ENCODE measurements at places on chromosomes 12 and 14.

DNA sequence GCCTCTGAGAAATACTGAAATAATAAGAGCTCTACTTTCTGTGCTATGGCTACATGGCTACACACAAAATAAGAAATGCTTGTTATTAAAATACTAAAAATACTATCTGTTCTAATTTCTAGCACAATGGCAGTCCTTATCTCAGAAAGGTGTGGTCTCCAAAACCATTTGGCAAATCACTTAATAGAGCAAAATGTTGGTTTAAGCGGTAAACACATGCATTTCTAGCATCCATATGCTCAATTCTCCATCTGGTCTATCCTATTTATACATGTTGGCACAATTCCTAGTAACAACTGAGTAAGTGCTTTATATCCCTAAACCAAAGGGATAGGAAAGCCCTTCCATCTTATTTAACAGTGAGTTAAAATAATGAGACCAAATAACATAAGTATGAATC, 107.0 kb downstream of the PAPLN start:
- DNase-seq, result no peak

DNA sequence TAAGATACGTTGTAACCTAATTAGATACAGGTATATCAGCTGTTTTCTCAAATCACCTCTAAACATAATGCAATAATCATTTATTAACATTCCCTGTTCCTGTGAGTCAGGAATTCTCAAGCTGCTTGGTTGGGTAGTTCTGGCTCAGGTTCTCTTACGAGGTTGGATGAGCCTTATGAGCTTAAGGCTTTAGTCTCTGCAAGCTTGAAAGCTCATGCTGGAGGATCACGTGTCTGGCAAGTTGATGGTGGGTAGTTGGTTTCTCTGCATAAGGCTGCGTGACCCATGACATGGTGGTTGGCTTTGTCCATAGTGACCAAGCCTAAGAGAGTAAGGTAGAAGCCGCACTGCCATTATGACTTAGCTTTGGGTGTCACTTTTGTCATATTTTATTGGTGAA, 62.0 kb downstream of the PLEKHA5 start:
- DNase-seq, result no peak

DNA sequence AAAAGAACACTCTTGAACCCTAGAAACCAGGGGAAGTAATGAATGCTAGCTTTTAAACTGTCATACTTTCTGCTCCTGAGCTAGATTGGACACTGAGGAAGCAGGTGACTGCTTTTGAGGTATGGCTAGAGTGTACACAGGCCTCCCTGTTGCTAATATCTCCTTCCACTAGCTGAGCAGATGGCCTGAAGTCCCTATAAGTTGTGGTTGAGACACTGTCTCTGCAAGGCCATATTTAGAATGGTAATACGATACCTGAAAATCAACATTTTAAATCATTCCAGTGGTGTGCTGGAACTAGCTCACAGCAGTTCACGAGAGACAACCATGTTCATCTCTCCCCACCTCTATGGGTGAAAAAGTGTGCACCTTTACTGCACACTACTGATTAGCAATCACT, 46.4 kb upstream of the BMP4 start:
- DNase-seq, result no peak

DNA sequence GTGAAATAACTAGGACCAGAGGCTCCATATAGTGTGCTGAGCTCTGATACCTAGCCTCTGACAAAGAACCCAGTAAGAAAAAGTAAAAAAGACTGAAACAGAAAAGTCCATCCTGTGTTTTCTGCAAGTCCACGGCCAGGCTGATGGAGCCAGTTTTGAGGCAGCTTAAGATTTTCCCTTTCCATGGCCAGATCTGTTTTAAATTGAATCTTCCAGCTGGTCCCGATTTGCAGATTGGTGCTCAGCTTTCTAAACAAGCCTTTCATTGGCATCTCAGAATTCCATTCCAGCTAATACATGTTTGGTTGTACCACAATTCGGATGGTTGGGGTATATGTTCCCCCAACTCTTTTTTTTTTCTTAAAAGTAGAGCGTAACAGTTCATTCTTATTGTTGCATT, 152.0 kb downstream of the DACT1 start:
- no peak for DNase-seq

DNA sequence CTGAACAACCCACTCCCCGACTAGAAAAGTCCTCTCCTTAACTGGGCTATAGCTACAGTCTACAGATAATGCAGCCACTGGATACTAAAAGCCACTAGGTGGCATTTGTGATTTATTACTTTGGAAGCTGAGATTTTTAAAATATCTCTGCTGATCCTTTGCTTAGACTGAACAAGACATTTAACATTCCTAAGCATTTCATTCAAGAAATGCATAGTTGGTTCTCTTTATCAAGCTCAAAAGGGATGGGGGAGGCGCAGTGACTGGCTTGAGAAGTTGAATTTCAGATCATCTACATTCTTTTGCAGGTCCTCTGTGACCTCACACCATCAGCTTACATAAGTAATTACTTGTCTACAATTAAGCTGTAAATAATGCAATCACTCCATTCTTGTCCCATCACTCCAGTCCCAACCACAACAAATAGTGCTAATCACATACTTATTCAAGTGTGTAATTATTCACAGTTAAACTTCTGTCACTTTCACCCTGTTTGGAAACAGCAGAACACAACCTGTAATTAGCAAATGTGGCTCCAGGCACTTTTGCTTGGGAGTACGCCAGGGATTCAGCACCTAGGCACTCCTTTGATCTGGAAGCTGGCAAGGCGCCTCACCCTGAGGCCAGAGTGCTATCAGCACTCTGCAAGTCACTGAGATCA, 203.6 kb downstream of the NOVA1 start:
- no peak for DNase-seq

DNA sequence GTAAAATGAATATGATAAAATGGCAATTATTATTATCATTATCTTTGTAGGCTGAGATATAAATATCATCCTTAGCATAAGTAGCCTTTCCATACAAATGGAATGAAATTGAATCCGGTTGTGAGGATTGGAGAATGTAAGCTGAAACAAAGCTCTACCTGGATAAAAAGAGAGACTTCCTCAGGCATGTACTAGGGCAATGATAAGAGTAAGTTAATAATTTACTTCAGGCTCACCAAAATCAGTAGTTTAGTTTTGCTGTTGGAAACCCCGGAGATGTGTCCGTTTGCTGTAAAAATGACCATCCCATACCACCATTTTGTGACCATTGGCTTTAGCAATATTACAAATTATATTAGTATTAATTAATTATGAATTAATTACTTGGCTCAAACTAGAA, 96.3 kb downstream of the C12orf75 start:
- no peak for DNase-seq

GRCh38 chr12:12562016-12562483, 613 bp downstream of the DUSP16 start:
- no peak for DNase-seq

DNA sequence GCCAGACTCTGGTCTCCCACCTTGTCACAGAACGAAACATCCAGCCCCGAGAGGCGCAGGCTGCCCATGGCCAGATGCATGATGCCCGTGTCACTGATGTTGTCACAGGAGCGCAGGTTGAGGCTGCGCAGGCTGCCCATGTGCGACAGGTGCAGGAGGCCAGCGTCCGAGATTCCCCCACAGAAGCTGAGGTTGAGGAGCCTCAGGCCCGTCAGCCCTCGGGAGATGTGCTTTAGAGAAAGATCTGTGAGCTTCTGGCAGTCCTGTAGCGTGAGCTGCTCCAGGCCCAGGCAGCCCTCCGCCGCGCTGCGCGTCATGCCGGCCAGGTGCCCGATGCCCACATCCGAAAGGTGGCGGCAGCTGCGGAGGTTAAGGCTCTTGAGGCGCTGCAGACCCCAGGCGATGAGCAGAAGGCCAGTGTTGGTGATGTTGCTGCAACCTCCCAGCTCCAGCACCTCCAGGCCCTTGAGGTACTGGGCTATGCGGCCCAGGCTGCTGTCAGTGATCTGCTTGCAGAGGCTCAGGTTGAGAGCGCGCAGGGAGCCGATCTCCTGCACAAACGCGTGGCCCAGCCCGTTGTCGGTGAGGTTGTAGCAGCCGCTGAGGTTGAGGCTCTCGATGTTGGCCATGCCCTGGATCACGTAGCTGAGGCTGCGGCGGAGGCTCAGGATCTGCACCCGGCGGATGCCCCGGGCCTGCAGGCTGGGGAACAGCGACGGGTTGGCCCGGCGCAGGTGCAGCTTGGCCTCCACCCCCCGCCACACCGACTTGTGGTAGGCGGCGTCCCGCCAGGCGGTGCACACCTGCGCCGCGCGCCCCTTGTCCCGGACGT, 991 bp downstream of the FBXL14 start:
- DNase-seq, result peak; percentile 75

GRCh38 chr12:55043542-55043941, 23.8 kb downstream of the NEUROD4 start:
- no peak for DNase-seq

- no peak for DNase-seq
Observed at GRCh38 chr12:632102-632696, 31.0 kb downstream of the NINJ2 start.

- no peak for DNase-seq
Observed at GRCh38 chr14:74533576-74533975, 40.0 kb downstream of the ISCA2 start.

DNA sequence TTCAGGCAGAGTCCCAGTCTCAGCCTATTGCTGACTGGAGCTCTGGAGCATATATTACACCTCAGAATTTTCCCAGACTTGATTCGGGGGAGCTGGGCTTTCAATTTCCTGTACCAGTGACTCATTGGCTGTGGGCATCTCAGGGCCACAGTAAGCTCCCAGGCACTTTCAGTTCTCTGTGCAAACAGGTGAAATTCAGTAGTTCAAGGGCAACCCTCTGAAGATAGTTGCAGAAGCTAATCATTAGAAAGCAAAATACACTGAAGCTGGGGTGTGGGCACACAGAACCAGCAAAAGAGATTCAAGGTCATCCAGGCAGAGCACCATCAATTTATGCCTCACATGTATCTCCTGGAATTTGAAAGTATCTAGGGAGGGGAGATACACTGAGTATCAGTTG, 8.1 kb upstream of the NIN start:
- DNase-seq, result no peak

DNA sequence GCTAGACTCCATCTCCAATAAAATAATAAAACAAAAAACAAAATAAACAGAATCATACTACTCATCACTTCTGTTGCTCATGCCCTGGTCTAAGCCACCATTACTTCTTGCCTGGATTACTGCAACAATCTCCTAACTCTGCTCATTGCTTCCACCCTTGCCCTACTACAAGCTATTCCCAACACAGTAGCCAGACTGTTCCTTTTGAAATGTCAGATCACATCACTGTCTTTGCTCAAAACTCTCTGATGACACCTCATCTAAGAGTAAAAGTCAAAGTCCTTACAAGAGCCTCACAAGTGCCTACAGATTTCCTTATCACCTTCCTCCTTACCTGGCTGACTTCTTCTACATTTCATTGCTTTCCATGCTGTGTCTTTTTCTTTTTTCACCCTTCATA, 10.0 kb downstream of the FBXO33 start:
- DNase-seq, result no peak
